Activated effector memory CD4-positive, alpha-beta T cell treated with anti-CD3 and anti-CD28 coated beads, Interleukin-2, amount 50 U/mL, for 16 hours (primary cell): ENCODE measurements at places on chromosomes 13 and 19.
A peak's percentile ranks its signal among the peaks of the same experiment; 100 is the strongest.

GRCh38 chr19:53132141-53132991 is at the start of gene ZNF415:
Gene ZNF415 (minus strand): TSS chr19:53132910. CDS start chr19:53122676, 10,234 bp downstream.
- peak; percentile 68 for DNase-seq

DNA sequence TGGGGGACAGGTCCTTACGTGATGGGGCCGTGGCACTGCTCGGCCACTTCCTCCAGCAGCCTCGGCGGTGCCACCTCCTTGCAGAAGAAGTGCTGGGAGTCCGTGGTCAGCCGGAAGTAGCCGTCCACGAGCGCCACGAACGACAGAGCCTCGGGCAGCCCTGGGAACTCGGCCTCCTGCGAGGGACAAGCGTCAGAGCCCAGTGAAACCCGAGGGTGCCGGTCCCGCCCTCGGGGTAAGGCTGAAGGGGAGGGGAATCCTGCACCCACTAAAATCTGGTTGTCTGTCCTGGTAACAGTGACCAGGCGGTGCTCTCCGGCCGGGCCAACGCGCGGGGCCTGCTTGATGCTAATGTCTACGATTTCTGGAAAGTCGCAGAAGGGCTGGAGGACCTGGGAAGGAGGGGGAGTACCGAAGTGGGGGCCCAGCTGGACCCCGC is 6.4 kb downstream of the JAK3 start:
- DNase-seq = no peak

GRCh38 chr13:90201676-90202460 is 1145.6 kb upstream of the MIR17HG start:
- no peak for DNase-seq

- DNase-seq = peak; percentile 86
These were observed 730 bp downstream of the NRTN start for GRCh38 chr19:5805462-5806132.

GRCh38 chr13:29454931-29455481 is 140.5 kb downstream of the SLC7A1 start:
- DNase-seq = no peak

GRCh38 chr19:43883864-43884263 is 51.2 kb downstream of the ZNF45 start:
- no peak for DNase-seq

DNA sequence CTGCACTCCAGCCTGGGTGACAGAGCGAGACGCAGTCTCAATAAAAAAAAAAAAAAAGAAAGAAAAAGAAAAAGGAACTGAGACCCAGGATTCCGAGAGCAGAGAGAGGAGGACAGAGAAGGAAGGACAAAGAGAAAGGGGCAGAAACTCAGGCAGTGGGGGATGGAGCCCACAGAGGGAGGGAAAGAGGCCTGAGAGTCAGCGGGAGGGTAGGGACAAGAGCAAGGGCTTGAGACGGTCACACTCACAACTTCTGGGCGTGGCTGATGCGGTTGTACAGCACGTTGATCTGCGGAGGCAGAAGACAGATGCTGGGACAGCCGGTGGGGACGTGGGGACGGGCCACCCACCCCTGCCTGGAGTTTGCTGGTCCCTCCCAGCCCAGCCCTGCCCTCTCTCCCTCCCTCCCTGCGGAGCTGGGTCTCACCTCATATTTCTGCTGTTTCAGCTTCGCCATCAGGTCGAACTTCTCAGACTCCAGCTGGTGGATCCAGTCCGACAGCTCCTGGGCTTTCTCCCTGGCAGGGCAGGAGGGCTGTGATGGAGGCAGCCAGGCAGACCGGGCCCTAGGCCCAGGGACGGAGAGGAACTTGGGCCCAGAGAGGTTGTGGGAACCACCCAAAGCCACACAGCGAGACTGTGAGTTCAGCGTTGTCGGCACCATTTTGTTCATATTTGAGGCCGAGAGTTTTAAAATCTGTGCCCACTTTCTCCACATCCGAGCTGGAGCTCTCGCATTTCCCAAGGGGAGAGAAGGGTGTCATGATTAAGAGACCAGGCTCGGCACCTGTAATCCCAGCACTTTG is 15.2 kb downstream of the TNNT1 start:
- DNase-seq = no peak

DNA sequence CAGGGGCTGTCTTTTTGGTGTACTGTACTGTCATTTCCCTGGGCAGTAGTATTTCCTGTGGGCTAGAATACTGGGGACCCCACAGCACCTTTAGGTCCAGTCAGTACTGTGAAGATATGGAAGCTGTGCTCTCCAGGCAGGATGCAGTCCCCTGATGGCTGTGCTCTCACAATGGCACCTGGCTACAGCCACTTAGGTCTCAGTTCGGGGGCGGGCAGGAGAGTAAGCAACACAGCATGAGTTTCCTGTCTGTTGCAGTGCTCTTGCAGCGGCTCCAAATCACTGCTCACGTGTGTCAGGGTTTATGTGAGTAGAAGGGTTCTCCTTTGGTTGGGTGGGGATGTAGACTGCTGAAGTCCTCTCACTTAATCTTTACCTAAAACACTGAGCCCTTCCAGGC is 810.4 kb downstream of the DACH1 start:
- no peak for DNase-seq
